ENCODE measurements at places on chromosomes 5 and 9.
A peak's percentile ranks its signal among the peaks of the same experiment; 100 is the strongest.

DNA sequence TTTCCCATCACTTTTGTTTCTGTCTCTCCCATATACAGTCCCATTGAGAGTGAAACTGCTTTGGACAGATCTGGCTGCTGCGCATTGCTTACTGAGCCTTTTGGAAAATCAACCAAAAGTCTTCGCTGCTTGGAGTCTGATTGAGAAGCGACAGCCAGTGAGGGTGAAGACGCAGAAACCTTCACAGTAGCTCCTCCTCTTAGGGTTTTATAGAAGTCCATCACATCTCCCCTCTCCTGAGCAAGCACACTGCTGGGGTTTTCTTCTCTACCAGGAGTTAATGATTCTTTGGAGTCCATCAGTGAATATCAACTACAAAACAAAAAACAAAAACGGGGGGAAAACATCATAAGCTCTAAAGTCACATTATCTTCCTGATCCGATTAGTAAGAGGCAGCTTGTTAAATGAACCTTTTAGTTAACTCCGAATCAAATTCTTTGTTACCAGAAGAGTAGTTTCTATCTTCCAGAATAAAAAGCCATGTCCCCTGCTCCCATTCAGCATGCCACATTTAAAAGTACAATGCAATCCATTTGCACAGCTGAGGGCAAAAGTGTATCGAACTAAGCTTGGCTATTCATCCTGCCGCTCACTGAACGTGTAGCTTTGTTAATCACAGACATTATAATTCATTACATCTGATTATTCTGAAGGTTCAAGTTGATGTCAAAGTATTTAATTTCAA is 2.8 kb downstream of the NR3C1 start:
- DNase-seq, result peak; percentile 79

DNA sequence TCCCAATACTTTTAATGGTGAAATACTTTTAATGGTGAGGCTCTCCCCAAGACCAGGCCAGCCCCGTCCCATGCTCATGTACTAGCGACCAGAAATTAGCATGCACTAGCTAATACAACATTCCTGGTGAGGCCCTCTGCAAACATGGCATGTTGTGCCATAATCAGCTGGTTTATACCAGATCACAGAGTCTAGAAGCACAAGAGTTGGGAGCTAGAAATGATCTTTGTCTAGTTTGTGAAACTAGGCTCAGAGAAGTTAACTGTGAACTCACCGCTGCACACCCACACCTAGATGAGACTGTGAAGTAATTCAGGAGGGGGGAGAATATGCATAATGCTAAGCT is 37.4 kb downstream of the MTMR12 start:
- peak; percentile 52 for DNase-seq

- peak; percentile 89 for DNase-seq
Observed at GRCh38 chr9:96612105-96612965, 7.3 kb downstream of the CDC14B start.

DNA sequence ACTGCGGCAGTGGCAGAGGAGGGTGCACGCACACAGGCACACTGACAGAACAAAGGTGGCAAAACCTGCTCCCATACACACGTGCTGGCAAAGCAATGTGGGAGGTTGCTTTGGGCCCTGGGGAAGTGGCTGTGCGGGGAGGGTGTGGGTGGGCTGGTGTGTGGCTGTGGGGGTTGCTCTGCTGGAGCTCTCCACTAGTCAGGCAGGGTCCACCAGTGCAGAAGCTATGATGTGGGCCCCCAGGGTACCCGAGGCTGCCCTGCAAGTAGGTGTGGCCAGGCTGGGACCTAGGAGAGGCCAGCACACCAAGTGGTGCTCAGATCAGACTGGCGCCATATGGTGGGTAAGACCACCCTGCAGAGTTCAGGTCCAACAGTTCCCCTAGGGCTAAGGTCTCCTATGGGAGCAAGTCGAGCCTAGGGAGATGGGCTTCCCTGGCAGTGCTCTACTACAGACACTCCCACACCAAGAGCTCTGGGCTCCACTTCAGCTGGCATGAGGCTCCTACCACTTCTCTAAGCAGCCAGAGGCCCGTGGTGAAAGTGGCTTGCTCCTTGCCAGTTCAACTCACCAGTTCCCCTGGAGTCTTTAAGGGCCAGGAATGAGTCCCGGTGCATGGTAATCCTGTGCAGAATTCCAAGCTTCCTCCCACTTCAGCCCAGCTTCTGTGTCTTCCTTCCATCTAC is 46.2 kb upstream of the IFNE start:
- no peak for DNase-seq

All from choroid plexus epithelial cell (primary cell).